HepG2 (cell line): ENCODE measurements at places on chromosomes 13 and 19. TPM values are rescaled to one million over a fixed set of nuclear protein-coding genes. Genes with fewer than 3 reads are reported as not detected.

MAMSTR gene
- total RNA-seq = 2.0 and 2.2 TPM in 2 replicates

MYH14 gene
- 5.5 and 6.4 TPM in 2 replicates for total RNA-seq

- no peaks in the 10 kb centered on the region for H3K36me3 ChIP-seq
- DNase-seq = no peak
- H3K27ac ChIP-seq = no peak overlapping the region
- peaks cover 16% of the 10 kb centered on the region for H3K4me1 ChIP-seq
- no peaks in the 10 kb centered on the region; the same call in 1 of the 2 replicates for H3K27me3 ChIP-seq
Measured at GRCh38 chr19:10224337-10224736, 6.8 kb downstream of the S1PR2 start.

- no peaks in the 10 kb centered on the region for H3K36me3 ChIP-seq
- no peak for DNase-seq
- no peak overlapping the region for H3K27ac ChIP-seq
- H3K27me3 ChIP-seq = peaks cover 4% of the 10 kb centered on the region; the same call in 1 of the 3 replicates
- H3K4me3 ChIP-seq = no peak overlapping the region
Measured at GRCh38 chr19:4896372-4896771, 6.3 kb downstream of the ARRDC5 start.

GRCh38 chr19:42042455-42043170 is 27.4 kb downstream of the GRIK5 start:
- no peak overlapping the region for H3K27ac ChIP-seq
- peaks cover 16% of the 10 kb centered on the region; the same call in 2 of the 3 replicates for H3K27me3 ChIP-seq
- no peak for DNase-seq

- H3K36me3 ChIP-seq = no peaks in the 10 kb centered on the region
- H3K4me3 ChIP-seq = peak overlapping the region; percentile 73
- H3K27me3 ChIP-seq = peaks cover 54% of the 10 kb centered on the region
- H3K27ac ChIP-seq = no peak overlapping the region
- no peak for DNase-seq
Measured at GRCh38 chr13:99982731-99983498, 1.3 kb downstream of the ZIC2 start.

DNA sequence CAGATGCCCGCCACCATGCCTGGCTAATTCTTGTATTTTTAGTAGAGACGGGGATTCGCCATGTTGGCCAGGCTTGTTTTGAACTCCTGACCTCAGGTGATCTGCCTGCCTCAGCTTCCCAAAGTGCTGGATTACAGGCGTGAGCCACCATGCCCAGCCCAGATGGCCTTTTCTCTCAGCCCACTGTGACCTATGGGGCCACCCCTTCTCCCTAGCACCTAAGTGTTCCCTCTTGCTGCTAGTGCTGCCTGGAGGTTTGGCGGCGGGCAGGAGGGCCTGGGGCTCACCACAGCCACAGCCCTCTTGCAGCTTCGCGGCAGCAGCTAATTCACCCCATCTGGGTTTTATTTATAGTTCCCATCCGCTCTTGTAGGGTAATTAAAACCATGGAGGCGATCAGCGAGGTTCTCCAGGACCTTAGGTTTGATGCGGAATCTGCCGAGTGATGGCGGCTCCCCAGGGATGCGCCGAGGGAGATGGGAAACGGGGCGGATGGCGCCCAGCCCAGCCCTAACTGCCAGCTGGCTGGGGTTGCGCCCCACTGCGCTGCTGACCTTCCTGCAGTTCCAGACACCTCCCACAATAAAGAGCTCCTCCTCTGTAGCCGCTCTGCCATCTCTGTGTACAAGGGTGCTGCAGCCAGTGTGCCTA is 3.3 kb downstream of the REX1BD start:
- H3K27ac ChIP-seq = no peak overlapping the region
- no peaks in the 10 kb centered on the region for H3K27me3 ChIP-seq
- peaks cover 21% of the 10 kb centered on the region for H3K4me1 ChIP-seq
- H3K4me3 ChIP-seq = no peak overlapping the region
- peaks cover 3% of the 10 kb centered on the region for H3K36me3 ChIP-seq
